ENCODE measurements at places on chromosomes 6 and 20. TPM values are rescaled to one million over a fixed set of nuclear protein-coding genes. Genes with fewer than 3 reads are reported as not detected.

DNA sequence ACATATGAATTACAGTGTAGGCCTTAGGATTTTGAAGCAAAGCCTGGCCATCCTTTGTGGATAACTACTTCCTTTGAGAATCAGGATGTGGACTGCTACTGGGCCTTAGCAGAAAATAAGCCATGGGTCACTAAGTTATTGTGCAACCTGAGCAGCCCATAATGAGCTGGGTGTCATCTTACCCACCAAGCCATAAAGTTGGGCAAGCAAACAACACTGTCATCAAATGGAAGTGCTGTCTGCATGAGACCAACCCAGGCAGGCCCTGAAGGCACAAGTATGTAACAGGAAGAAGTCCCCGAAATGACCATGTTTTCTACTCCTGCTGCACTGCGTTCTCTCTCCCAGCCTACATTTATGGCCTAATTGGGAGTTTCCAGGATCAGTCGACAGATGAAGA lies 205.6 kb upstream of the GGTLC1 start:
- DNase-seq: no peak

DNA sequence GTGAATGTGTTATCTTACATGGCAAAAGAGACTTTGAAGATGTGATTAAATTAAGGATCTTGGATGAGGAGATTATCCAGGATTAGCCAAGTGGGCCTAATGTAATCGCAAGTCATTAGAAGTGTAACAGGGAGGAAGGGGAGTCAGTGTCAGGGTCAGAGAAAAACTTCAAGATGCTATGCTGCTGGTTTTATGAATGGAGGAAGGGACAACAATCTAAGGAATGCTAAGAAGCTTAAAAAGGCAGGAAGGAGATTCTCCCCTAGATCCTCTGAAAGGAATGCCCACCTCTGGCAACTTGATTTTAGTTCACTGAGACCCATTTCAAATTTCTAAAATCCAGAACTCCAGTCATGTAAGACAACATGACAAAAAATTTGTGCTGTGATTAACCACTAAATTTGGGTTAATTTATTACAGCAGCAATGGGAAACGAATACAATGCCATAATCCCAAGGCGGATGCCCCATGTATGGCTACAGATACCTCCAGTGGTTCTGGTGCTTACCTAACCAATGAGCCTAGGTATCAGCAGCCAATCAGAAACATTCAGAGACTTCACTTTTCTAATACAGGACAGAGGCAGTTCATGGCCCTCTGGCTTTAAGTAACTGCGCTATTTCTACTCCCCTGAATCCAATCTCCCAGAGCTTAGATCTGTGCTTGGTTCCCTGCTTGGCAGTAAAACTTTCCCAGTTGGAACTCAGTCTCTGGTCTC lies 3.6 kb upstream of the TAAR8 start:
- DNase-seq: no peak

DNA sequence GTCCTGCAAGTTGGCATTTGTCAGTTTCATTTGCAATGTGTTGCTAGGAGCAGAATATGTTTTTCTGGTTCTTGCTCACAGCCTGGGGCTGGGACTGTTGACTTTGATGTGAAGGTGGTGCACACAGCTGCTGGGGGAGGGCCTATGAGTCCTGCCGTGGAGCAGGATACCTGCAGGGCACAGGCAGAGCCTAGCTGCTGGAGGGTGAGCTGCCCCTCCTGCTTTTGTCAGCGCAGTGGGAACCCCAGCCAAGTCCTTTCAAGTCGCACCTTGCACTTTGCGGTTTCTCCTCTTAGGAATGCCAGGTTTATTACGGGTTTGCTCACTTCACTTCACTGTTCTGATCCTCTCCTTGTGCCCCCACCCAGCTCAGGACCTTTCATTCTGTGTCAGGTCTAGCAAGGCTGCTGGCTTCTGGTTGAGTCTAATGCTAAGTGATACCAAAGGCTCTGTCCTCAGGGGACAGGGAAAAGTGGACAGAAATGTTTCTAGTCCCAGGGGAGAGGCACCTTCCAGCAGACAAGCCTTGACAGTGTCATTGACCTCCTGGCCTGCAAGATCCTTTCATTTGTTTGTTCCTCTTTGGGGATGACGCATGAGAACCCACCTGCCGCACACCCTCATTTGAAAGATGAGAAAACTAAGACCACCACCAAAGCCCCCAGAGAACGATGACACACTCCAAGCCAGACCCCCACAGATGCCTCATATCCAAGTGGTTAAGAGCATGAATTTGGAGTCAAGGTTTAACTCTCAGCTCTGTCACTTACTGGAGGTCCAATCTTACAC lies 2.7 kb upstream of the SPO11 start:
- DNase-seq: no peak

DNA sequence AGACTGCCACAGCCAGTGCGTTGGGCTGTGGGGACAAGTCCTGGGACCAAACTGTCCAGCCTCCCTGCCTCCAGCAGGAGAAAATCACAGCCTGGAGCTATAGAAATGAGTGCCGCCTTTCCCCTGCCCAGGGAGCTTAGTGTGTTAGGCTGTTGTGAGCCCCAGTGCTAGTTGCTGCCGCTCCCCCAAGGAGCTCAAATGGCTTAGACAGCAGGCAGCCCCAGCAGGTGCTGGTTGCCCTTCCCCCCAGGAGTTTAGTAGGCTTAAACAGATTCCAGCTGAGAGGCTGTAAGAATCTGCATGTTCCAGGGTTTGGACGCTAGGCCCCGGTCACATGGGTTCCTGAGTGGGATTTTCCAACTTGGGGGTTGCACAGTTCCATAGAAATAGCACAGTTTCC lies 27.2 kb upstream of the HMGN3 start:
- DNase-seq: no peak

GRCh38 chr20:21548390-21549035 lies 34.6 kb upstream of the NKX2-2 start:
- DNase-seq: no peak

GRCh38 chr20:62918147-62918546 lies 8.2 kb downstream of the DIDO1 start:
- DNase-seq: no peak

DNA sequence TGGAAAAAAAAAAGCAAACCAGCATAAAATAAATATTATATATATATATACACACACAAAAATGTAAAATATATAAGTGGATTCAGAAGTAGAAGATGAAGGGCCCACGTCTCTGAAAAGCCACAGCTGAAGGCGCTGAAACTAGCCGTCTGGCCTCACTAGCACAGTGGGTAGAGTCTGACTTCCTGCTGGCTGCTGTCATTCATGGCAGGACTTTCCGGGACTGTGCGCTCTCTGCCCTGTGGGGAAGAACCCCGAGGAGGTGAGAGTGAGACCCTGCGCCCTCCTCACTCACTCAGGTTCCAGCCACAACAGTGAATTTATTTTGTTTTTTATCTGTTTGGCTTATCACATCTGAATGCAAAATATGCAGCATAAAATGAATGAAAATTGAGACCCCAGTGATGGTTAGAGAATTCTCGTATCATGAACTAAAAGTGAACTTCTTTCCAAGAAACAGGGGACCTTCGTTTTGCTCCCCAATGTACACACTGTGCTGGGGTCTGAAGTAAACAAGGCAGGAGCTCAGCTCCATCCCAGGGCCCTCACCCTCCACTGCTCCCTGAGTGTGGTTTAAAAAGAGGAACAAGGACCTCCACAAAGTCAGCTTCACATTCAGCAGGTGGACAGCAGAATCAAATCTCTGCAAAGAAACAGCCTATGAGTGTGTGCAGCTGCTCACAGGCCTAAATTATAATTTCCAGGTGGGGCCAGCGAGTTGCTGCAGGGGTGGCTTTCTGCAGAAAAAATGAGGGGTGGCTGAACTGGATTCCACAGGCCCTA lies 1.3 kb upstream of the RAMACL start:
- DNase-seq: no peak

GRCh38 chr20:53126185-53126584 lies 154.0 kb downstream of the TSHZ2 start:
- no peak for DNase-seq

- no peak for DNase-seq
Measured at GRCh38 chr6:108750801-108751200, 97.4 kb upstream of the ARMC2 start.

GRCh38 chr6:4189249-4189648 lies 53.9 kb upstream of the ECI2 start:
- no peak for DNase-seq

DNA sequence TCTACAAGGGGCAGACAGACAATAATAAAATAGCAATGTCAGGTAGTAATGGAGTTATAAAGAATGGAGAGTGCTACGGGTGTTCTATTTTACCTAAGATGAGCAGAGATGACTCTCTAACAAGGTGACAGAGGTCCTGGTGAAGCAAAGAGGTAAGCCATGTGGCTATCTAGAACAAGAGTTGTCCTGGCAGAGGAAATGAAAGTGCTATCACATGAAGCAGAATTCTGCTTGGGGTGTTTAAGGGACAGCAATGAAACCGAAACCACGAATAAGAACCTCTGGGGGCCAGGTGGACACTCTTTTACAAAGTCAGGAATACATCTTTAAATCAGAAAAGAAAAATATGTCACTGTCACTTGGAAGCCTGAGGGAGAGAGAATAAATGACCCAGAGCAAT lies 37.9 kb upstream of the IRAK1BP1 start:
- DNase-seq: no peak

DNA sequence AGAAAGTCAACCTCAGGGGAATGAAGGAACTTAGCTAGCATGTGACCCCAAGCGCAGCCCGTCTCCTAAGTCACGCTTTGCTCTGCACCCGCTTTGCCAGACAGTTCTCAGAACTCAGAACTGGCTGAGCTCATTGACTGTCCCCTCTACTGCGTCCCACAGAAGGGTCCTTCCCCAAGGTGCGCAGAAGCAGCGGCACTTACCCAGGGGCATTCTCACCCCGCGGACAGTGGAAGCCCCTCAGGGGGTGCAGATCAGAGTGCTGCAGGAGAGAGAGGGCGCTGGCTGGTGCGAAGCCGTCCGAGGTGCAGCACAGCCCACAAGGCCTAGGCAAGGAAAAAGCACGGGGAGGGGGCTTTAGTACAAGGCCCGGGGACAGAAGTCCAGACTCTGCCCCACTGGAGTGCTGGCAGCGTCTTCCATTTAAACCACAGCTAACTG lies 807 bp downstream of the SNHG17 start:
- DNase-seq: no peak

- DNase-seq: no peak
Measured at GRCh38 chr20:12049125-12049524, 131.4 kb downstream of the BTBD3 start.

DNA sequence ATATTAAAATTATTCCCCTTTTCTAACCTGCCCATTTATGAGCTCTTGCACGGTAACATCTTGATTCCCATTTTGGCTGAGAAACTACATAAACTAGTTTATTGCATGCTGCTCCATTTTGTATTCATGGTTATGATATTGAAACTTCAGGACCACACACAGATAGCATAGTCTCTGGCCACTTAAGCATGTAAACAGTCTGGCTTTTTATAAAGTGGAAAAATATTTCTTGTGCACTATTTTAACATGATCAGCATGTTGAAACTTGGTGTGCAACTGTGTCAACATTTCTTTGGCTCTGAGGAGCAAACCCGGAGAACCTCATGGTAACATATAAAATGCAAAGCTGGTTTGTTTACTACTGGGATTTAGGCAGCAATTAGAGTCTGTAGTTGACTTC lies 70.7 kb downstream of the SLX4IP start:
- DNase-seq: no peak

GRCh38 chr6:128573036-128573435 lies 52.6 kb upstream of the PTPRK start:
- DNase-seq: no peak

The PRKN gene
- total RNA-seq: 12.1 TPM

The ISM1 gene
- total RNA-seq: 8.4 TPM

The GUCA1A gene
- total RNA-seq: not detected

The SIRPB1 gene
- 5.9 TPM for total RNA-seq
